Right cardiac atrium (tissue), 5 donors: ENCODE measurements at places on chromosomes 3 and 15. TPM values are rescaled to one million over a fixed set of nuclear protein-coding genes. Genes with fewer than 3 reads are reported as not detected.

Gene CDHR4
- not detected for total RNA-seq

DNA sequence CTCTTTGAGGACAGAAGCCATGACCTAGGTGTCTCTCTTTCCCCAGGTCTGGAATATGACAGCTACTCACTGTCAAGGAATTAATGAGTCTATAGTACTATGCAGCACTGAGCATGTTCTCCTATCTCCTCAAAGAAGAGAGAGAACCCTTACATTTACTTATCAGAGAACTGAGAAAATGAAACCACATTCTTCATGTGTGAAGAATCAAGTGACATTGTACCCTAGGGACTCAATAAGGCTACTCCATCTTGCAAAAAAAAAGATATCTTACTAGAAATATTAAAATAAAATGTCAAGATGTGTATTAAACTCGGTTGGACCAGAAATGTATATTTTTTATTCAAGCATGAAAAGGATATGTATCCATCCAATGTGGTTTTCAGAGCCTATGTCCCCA, 133.2 kb upstream of the COL8A1 start:
- no peak for DNase-seq

Gene PROS1
- 89.7 TPM for total RNA-seq

- peak; percentile 74 for DNase-seq
Observed at GRCh38 chr3:11910971-11911531, 64.4 kb upstream of the TAMM41 start.

DNA sequence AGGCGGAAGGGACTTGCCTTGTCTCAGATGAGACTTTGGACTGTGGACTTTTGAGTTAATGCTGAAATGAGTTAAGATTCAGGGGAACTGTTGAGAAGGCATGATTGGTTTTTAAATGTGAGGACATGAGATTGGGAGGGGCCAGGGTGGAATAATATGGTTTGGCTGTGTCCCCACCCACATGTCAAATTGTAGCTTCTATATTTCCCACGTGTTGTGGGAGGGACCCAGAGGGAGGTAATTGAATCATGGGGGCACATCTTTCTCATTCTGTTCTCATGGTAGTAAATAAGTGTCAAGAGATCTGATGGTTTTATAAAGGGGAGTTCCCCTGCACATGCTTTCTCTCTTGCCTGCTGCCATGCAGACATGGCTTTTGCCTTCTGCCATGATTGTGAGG, 89.2 kb downstream of the CGGBP1 start:
- DNase-seq, result no peak

- peak; percentile 52 for DNase-seq
Observed at GRCh38 chr3:169264711-169265110, 398.8 kb downstream of the MECOM start.

- DNase-seq, result no peak
Observed at GRCh38 chr3:125129512-125129997, 73.8 kb upstream of the HEG1 start.

DNA sequence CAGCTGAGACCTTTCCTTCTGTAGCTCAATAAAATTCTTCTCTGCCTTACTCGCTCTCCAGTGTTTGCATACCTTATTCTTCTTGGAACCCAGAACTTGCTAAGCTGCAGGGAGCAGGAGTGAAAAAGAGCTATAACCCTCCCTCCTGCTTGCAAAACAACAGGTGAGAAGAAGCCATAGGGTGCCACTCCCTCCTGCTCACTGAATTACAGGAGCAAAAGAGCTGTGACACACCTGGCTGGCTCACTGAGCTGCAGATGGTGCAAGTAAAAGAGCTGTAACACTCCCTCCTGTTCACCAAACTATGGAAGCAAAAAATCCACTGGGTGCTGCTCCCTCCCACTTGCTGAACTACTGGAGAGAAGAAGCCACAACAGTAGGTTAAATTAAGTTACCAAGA, 44.2 kb upstream of the C2CD4B start:
- DNase-seq, result no peak

- no peak for DNase-seq
Observed at GRCh38 chr3:71232175-71232679, 351.3 kb downstream of the FOXP1 start.

DNA sequence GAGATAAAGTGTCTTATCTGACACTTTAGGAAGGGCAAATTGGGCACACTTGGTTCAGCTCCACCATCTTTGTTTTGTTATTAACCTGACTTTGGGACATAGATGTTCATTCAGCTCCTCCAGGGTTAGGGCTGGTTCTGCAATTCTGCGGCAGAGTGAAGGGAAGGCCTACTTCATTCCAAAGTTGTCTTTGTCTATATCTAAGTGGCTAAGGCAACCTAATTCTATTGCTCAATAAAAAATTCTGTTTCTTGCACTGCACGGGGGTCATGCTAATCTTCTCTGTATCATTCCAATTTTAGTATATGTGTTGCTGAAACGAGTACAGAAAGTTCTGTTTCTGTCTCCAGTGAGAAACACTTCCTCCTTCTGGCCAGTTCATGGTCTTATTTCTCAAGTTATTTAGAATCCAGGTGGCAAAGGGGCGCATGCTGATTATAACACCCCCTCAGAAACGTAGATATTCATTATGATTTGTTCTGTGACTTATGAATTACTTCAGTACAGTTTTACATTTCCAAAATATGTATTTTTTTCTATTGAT, 53.5 kb downstream of the PFN2 start:
- DNase-seq, result no peak

Gene GNL3
- 25.2 TPM for total RNA-seq

DNA sequence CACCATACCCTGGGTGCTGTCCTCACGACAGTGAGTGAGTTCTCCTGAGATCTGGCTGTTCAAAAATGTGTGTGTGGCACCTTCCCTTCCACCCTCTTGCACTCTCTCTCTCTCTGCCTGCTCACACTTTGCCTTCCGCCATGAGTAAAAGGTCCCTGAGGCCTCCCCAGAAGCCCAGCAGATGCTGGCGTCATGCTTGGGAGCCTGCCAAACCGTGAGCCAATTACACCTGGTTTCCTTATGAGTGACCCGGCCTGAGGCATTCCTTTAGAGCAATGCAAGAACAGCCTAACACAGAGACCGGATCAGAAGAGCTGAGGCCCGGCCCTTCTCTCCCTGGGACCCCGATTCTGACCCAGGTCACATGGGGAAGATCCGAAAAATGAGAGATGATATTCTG, 15.4 kb downstream of the TMEM44 start:
- DNase-seq, result no peak

GRCh38 chr15:20356444-20356910, 185.1 kb downstream of the GOLGA6L6 start:
- peak; percentile 75 for DNase-seq

DNA sequence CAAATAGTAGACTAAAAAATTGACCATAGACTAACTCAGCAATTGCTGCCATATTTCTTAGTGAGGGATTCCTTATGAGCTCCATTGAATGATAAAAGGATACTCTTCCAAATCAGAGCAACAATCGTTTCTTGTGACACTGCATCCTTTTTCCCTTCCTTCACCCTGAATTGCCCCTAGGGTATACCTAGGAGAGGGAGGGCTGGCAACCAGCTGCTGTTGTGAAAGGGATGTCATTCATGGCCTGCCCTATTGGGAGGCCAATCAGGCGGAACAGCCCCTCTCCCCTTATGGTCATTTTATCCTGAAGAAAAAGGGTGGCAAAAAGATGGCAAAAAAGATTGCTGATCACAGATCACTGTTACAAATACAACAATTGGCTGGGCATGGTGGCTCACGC, 26.3 kb downstream of the B3GNT5 start:
- no peak for DNase-seq

Gene SLC22A14
- 0.17 TPM for total RNA-seq

Gene UBXN7
- total RNA-seq, result 36.3 TPM

Gene IL5RA
- 2.5 TPM for total RNA-seq

DNA sequence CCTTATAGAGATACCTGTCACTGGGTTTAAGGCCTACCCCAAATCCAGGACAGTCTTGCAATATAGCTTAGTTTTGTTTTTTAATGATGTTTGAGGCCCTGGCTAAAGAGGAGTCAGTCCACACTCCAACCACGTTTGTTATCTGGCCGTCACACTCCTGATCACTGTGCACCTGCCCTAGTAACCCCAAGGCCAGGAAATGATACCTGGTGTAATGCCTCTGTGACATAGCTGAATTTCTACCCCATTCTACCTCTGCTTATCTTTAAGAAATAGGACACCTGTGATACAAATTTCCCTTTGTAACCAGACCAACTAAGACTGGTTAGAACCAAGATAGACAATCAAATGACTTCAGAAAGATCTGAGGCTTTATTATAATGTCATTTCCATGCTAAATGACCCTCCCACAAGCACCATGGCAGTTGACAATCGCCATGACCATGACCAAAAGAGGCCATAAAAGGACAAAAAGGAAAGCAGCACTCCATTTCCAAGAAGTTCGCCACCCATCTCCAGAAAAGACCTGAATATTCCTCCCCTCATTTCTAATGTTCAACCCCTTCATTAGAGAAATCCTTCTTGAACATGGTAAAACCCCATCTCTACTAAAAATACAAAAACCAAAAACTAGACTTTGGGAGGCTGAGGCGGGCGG, 4.8 kb upstream of the RTP3 start:
- no peak for DNase-seq

GRCh38 chr3:85681906-85682305, 723.1 kb downstream of the CADM2 start:
- DNase-seq, result no peak

Gene ZNF35
- total RNA-seq, result 6.1 TPM

- DNase-seq, result peak; percentile 75
Observed at GRCh38 chr15:67836477-67836876, 3.4 kb downstream of the RNU6-1 start.

GRCh38 chr3:146554151-146554760, 9.8 kb upstream of the PLSCR1 start:
- no peak for DNase-seq

- DNase-seq, result no peak
Observed at GRCh38 chr3:94089126-94089525, 26.3 kb downstream of the NSUN3 start.

- no peak for DNase-seq
Observed at GRCh38 chr3:66200147-66200546, 20.7 kb upstream of the SLC25A26 start.

DNA sequence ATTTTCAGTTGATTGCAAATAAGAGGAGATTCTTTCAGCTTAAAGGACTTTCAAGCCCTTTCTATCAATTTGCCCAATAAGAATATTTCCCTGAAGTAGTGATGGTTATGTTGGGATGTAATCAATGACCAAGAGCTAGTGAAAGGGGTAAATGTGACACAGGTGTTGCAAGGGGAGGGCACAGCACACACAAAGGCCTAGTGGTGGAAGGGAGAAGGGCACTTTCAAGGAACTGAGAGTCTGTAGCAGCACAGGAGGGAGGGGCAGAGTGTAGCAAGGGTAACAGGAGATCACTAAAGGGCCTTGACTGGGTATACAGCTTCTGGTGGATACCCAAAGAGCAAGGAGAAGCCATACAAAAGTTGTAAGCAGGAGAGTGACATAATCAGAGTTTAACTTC, 217.8 kb upstream of the ARHGEF26 start:
- DNase-seq, result no peak

GRCh38 chr15:92184142-92184541, 209.5 kb upstream of the ST8SIA2 start:
- no peak for DNase-seq

DNA sequence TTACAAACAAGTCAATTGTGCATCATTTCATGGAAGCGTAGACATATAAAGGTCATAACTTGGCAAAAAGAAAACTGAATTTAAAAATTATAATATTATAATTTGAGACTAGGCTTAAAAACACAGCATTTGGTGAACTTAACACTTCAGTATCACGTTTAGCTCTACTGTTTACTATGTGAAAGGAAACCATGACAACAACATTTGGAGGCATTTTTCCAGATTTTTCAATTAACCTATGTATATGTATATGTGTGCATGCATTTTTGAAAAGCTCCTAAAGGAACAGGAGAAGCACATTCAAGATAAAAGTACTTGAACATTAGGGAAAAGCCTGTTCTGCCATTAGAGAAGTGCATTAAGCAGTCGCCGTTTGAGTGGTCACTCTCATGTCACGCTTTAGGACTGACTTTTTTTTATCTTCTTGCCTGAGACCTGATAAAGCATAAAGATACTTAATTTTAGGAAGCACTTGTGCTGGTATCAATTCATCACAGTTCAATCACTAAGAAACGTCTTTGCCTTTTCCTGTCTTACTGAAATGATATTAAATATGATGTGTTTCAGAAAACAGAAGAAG, 156.0 kb downstream of the NAALADL2 start:
- DNase-seq, result no peak

- DNase-seq, result no peak
Observed at GRCh38 chr3:15973940-15974339, 176.2 kb upstream of the ANKRD28 start.

Gene CALML4
- total RNA-seq, result 1.5 TPM

GRCh38 chr15:26115229-26115943, 252.3 kb upstream of the ATP10A start:
- DNase-seq, result no peak

DNA sequence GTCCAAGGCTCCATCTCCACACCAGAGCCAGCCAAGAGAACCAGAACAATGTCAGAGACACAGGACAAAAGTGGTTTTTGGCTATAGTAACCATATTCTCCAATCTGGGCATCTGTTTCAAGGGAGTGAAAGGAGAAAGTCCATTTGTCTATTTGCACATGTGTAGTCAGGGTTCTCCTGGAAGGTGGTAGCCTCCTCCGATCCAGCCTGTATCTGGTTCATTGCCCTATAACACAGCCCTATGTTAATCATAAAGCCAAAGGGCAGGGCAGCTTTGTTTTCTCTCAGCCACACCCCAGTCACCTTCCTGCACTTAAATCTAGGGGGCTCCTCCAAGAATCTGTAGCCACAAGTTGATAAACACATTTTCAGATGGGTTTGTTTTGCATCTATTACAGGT, 128.1 kb upstream of the ADPGK start:
- DNase-seq, result no peak

- DNase-seq, result no peak
Observed at GRCh38 chr3:41464401-41464800, 265.1 kb downstream of the CTNNB1 start.

GRCh38 chr3:182760576-182761164, 32.6 kb upstream of the ATP11B start:
- no peak for DNase-seq

DNA sequence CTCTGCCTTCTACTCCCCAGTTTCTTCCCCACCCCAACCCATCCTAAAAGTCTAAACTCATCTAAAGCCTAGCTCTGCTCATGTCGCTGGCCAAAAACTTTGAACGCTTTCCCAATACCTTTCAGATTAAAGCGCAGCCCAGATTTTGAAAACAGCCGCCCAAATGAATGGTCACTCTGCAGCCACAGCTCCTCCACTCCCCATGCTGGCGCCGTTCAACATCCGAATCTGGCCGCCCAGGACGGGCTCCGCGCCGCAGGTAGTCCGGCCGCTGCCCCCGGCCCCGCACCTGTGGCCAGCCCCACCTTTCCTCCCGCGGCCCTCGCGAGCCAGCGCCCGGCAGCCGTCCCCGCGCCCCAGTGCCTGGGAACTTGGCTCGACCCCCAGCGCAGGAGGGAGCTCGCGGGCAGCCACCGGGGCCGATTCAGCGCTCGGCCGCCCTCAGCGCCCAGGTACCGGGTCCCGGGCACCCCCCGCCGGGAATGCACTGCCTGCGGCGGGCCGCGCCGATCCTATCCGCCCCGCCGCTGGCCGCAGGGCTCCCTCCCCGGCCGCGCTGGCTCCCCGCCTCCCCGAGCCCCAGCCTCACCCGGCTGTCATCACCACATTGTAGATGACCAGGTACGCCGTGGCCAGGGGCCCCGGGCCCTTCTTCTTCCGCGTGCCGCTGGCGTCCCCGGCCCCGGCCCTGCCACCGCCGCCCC, 417 bp downstream of the HACD2 start:
- peak; percentile 85 for DNase-seq

- DNase-seq, result no peak
Observed at GRCh38 chr3:4999531-5000184, 20.4 kb downstream of the BHLHE40 start.

Gene MED12L
- total RNA-seq, result 0.71 TPM

GRCh38 chr15:78564743-78565096, 600 bp upstream of the CHRNA5 start:
- DNase-seq, result no peak
